CD4-positive, alpha-beta T cell treated with Interleukin-17A for 4 hours (primary cell): ENCODE measurements at places on chromosomes 7 and 10.

- DNase-seq: no peak
Measured at GRCh38 chr10:1188558-1189135, 132.5 kb downstream of the WDR37 start.

GRCh38 chr10:114403541-114404161 is 651 bp downstream of the AFAP1L2 start:
- DNase-seq: no peak

DNA sequence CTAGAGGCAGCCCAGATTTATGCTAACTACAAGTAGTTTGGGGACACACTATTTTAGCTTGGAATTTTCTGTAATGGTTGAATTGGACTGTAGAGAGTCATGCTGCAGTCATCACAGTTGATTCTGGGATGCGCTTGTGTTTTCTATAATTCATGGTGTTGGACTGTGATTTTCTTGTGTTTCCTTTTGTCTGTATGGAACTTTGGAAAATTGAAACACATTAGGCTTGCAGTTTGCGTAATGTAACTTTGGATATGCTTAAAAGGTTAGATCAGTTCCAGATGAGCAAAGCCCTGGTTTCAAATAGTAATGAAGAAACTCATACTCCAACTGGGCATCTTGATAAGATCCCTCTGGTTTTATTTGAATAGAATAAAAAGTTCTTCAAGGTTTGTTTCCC is 502.2 kb downstream of the ARL4A start:
- DNase-seq: no peak

- DNase-seq: no peak
Measured at GRCh38 chr10:29119374-29119773, 169.5 kb upstream of the LYZL1 start.

DNA sequence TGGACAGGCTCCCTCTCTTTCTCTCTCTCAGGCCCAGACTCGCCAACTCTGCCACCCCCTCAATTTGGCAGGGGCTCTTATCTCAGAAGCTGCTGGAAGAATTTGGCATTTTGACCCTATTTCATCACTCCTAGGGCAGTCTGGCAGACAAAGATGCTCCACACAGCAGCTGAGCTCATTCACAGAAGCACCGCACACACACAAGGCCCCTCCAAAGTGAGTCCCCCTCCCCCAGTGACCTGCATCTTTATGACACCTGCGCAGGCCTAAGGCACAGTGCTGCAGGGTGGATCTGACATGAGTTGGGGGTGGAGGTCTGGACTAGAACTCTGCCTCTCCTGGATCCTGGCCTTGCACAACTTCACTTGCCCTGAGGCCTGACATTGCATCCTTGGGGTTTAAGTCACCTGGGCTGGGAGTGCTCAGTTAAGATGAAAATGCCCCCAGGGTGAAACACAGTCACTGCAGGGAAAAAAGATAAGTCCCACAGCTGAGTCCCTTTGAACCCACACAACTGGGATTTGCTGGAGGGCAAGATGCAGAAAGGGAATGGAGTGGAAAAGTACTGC is 41.1 kb upstream of the DUSP5 start:
- DNase-seq: no peak

GRCh38 chr10:72426986-72427385 is 72.3 kb upstream of the DNAJB12 start:
- DNase-seq: no peak

- DNase-seq: no peak
Measured at GRCh38 chr10:62618576-62619412, 185.7 kb upstream of the ADO start.

DNA sequence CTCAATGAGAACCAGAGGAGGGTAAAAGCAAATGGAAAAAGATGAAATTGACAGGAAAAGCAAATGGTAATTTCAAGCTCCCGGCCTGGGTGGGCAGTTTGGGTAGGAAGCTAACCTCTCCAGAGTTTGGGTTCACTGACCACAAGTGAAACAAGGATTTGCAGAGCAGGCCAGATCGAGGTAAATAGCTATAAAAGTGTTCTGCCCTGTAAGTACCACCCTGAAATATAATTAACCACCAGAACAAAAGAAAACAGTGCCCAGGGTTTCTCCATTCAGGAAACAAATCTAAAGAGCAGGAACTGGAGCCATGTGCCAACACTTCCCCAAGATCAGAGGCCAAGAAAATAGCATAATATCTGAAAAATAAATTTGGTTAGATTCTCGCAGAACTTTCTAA is 276.7 kb upstream of the MEOX2 start:
- no peak for DNase-seq

GRCh38 chr10:24707445-24707844 is 16.2 kb downstream of the ARHGAP21 start:
- DNase-seq: no peak

GRCh38 chr7:154304740-154305700 is 252.8 kb downstream of the DPP6 start:
- no peak for DNase-seq

- no peak for DNase-seq
Measured at GRCh38 chr10:31700181-31700611, 228.4 kb downstream of the ARHGAP12 start.

GRCh38 chr10:121403527-121403926 is 194.7 kb downstream of the FGFR2 start:
- no peak for DNase-seq

DNA sequence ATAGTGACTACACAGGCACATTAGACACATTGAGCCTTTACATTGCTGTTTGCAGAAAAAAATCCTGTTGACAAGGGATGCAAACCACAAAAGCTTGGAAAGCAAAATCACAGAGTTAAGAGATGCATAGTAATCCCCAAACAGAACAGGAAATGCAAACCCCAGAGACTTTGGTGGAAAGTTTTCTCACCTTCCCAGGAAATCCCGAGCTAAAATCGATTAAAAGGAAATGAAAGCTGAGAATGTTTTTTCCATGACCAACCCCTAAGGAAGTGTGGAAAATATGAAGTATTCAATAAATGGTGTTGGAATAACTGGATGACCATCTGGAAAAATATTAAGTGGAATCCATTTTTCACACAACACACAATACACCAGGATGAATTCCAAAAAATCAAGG is 598.7 kb downstream of the GRID1 start:
- no peak for DNase-seq

DNA sequence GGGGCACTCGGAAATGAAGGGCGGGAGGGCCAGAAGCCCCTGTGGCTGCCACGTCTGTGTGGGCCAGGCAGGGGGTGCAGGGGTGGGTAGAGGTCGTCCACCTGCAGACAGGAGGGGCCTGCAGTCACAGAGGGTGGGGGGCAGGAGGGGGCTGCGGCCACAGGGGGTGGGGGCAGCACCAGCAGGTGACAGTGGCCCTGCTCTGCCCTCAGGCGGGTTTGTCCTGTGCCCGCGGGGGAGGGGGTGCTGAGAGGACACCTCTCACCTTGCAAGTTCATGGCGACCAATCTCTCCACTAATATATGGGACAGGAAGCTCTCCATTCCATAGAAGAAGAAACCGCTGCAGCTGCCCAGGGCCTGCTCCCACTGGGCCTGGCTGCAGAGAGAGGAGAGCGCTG is 26.6 kb upstream of the NKX6-2 start:
- DNase-seq: no peak

DNA sequence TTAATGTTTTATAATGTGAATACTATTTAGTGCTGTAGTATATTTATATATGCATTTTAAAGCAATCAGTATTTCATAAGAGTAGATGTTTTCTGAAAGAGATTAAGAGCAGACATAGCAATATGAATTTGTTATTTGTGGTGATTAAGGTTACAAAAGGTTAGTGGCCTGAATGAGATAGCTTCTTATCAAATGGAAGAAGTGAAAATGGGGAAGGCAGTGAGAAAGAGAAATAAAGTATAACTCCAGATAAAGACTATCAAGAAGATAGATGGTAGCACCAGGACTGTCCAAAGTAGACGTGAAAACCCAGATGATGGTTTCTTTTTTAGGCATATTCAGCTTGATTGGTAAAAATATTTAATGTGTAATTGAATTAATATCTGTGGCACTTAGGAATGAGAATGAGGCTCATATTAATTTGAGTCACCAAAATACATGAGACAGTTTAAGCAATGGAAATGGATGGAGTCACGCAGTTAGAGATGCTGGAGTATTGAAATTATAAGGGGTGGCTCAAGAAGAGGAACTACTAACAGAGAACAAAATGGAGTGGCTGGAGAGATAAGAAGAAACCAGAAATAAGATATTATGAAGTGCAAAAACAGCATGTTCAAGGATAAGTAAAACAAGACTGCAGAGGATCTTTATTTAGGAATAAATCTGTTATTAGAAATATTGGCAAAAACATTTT is 288.0 kb upstream of the SEMA3C start:
- DNase-seq: no peak

DNA sequence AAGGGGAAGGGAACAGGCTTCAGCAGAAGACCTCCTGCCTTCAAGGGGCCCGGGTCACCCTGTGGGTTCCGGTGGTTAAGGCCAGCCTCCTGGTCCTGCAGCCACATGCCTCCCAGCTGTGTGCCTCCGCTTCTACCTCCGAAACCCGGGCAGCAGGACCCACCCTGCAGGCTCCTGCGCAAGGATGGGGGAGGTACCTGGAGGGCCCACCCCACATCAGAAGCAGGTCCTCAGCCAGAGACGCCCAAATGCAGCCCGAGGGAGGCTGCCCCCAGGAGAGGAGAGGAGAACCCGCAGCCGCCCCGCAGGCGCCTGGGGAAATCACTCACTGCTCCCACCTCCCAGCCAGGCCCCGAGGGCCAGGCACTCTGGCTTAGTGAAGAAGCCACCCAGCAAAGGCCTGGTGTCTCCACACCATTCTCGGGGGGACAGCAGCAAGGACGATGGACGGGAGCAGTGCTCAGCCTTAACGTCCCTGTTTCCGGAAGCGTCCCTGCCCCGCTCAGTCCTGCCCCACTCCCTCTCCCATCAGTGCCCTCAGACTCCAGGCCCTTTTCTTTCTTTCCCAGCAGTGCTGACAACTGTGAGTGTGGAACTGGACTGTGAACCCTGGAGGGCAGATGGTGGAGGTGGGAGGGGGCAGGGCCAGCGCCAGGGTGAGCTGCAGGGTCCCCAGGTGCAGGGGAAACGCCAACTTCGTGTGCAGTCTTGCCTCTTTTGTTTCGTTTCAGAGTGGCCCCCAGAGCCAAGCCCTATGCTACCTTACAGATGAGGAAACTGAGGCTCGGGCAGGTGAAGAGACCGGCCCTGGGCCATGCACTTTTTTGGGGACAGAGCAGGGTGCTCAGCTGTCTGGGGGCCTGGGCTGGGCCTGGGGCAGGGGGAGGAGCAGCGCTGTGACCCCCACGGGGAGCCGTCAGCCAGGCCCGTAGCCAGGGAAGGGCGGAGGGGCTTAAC is 138.0 kb downstream of the FAM53B start:
- no peak for DNase-seq
